ENCODE measurements at places on chromosomes 4 and X.

DNA sequence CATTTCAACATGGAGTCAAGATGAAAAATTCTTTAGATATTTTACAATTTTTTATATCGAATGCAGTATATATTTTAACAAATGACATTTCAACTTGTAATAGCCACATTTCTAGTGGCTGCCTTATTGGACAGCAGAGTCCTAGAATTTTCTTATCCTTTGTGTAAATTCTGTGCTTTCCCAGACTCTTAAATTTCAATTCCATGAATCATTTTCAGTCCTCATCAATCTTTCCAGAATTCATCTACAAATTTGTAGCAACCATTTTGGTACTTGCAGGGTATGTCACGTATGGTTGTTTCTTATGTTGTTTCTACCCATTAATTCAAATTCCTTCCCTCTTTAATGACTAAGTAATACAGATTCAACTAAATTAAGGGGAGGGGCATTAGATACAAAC lies 2.7 kb downstream of the PAICS start:
- DNase-seq = no peak

DNA sequence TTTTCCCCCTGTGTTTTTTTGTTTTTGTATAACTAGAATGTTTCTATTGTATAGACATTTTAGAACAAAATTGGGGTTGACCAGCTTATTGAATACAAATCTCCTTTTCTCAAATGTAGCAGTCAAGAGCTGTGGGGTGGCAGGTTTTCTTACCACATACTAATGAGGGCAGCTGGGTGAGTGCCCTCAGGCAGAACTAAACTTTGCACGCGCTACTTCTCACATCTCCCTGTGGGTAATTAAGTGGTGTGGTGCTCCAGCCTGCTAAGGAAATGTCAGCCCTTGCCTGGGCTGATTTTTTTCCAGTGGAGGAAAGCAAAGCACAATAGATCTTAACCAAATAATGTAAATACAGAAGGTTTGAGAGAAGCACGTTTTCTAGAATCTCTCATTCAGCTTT lies 717.6 kb upstream of the TENM3 start:
- no peak for DNase-seq

GRCh38 chrX:121256647-121257046 lies 209.2 kb downstream of the GLUD2 start:
- DNase-seq = no peak

- no peak for DNase-seq
These were observed 390.8 kb downstream of the ADGRL3 start for GRCh38 chr4:61590881-61591280.

DNA sequence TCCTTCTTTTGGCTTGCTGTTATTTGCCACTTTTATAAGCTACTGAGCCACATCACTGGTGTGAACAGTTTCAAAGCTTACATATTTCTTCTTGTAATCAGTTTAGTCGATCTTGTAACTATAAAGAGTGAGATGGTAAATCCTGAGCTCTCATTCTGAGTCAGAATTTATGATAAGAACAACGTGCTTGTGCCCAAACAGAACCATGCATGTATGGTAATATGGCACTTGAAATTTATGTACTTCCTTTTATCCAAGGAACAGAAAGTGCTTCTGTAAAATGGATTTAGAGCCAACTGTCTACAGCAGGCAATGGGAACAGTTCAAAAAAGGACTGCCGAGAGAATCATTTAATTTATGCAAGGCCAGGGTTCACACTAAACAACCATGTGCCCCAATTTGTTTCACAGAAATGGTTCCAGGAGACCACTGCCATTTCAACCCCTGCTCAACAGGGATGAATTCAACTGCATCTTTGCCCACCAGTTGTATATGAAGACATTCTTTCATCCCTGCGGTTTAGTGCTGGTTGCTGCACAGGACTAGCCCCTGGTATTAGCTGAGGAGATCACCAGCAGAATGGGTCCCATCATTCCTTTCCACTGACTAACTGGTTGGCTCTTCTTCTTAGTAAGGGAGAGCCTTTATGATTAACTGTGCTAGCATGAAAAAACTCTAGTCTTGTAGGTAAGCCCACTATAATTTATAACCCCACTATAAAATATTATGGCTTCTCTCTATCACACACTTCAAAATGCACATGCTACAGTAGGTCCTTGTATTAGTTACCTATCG lies 162.9 kb upstream of the PGRMC2 start:
- no peak for DNase-seq

DNA sequence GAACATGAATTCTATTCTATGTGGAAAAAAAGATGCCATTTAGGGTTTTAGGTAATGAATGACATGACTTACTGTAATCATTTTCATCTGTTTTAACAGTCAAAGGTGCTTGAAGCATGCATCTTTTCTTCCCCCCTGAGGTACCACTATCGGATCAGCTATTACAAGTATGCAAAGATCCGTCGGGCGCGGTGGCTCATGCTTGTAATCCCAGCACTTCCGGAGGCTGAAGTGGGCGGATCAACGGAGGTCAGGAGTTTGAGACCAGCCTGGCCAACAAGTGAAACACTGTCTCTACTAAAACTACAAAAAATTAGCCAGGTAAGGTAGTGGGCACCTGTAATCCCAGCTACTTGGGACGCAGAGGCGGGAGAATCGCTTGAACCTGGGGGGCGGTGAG lies 241.3 kb downstream of the ARAP2 start:
- DNase-seq = no peak

DNA sequence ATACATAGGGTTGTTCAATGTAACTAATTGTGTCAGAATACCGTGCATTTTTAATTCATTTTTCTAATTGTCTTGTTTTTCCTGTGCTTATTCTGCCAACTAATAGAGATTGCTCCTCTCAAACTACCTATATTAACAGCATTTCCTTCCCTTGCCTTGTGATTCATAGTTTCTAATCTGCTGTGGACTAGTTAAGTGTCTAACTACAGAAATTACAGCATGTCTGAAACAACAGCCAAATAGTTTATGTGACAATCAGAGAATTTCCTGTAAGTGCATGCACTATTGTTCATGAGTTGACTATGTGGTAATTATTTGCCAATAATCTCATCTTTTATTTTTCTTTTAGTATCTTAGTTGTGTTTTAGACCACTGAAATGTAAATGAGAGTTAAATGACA lies 4.1 kb upstream of the SEC24B start:
- no peak for DNase-seq
